ENCODE measurements at places on chromosomes 16 and 17. TPM values are rescaled to one million over a fixed set of nuclear protein-coding genes. Genes with fewer than 3 reads are reported as not detected.

Gene TMEM204
- polyA plus RNA-seq: 15.3 TPM

Gene IL34
- 0.63 TPM for polyA plus RNA-seq

Gene RABEP1
- 47.0 TPM for polyA plus RNA-seq

Gene HBA2
- polyA plus RNA-seq: 4,244 TPM

Gene SEC14L5
- 0.29 TPM for polyA plus RNA-seq

Gene CDK3
- 23.1 TPM for polyA plus RNA-seq

Gene MYO15A
- 2.2 TPM for polyA plus RNA-seq

Gene BRD7
- 101 TPM for polyA plus RNA-seq

Gene C1QL1
- 4.7 TPM for polyA plus RNA-seq

Gene SPNS2
- 23.5 TPM for polyA plus RNA-seq

Gene MYH13
- not detected for polyA plus RNA-seq

Gene TSPAN10
- polyA plus RNA-seq: 3.1 TPM

Gene SOX9
- polyA plus RNA-seq: 58.7 TPM

Gene DPEP3
- polyA plus RNA-seq: not detected

Gene CCDC57
- polyA plus RNA-seq: 53.5 TPM

Gene USH1G
- 0.05 TPM for polyA plus RNA-seq

Gene GPRC5B
- polyA plus RNA-seq: 34.4 TPM

Gene TBC1D3B
- polyA plus RNA-seq: 17.4 TPM

Gene CNP
- 55.9 TPM for polyA plus RNA-seq

Gene TERB1
- 0.05 TPM for polyA plus RNA-seq

Gene NPIPB6
- polyA plus RNA-seq: 0.72 TPM

Gene ODAD4
- polyA plus RNA-seq: 3.8 TPM

Gene TTLL6
- 1.6 TPM for polyA plus RNA-seq

Gene P2RX5
- 0.25 TPM for polyA plus RNA-seq
